Fibroblast of skin of right biceps (primary cell): ENCODE measurements at places on chromosomes 12 and 14.

- DNase-seq, result no peak
Measured at GRCh38 chr14:23399591-23399990, 8.5 kb downstream of the MYH6 start.

GRCh38 chr12:130117233-130117632 is 45.0 kb upstream of the FZD10 start:
- no peak for DNase-seq

- DNase-seq, result no peak
Measured at GRCh38 chr12:121903202-121903601, 14.6 kb downstream of the PSMD9 start.

- no peak for DNase-seq
Measured at GRCh38 chr14:82230748-82231147, 697.1 kb upstream of the SEL1L start.

DNA sequence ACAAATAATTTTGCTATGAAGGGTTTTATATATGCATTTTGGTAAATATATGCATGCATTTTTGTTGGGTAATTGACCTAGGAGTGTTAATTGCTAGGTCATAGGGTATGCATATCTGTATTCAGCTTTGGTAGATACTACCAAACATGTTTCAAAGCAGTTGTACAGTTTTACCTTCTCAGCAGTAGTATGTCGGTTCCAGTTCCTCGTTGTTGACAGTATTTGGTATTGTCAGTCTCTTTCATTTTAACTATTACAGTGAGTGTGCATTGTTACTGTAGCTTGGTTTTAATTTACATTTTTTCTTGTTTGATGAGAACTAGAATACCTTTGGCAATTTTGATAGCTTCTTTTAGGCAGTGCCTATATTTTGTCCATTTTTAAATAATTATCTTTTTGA is 98.9 kb downstream of the ARID2 start:
- no peak for DNase-seq
